ENCODE measurements at places on chromosomes 5 and 9.

DNA sequence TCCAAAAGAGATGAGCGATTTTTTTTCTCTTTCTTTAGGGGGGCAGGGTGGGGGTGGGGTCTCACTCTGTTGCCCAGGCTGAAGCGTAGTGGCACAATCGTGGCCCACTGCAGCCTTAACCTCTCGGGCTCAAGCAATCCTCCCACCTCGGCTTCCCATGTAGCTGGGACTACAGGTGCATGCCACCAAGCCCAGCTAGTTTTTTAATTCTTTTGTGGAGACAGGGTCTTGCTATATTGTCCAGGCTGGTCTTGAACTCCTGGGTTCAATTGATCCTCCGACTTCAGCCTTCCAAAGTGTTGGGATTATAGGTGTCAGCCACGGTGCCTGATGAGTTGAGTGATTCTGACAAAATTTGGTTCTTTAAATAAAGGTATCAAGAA, 127.0 kb downstream of the ARRDC3 start:
- DNase-seq = no peak

DNA sequence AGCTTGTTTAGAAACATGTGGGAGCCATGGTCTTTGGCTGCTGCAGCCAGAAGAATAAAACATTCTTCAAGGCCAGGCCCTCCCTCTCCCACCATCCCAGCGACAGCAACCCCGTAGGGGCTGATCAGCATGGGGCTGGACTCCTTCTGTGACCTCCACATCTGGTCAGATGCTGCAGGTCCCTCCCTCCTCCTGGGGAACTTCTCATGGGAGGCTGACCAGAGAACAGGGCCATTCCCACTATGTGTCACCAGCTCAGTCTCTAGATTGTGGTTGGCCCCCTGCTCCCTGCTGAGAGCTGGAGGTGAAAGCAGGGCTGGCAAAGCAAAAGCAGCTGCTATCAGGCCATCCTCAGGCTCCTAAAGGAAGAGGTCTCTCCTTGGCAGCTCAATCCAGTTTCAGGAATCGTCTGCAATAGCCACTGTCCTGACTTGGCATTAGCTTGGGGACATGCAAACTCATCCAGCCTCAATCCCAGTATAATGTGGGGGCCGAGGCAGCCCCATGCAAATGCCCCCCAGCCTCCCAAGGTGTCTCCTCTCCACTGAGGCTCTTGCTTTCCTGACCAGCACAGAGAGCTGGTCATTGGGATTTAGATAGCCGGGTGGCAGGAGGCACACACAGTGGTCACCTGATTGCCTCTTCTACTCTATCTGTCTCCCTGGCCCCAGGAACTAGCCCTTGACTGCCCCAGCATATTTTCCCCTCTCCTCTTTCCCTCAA, 81.5 kb downstream of the NRG2 start:
- no peak for DNase-seq

GRCh38 chr5:170923910-170924620, 62.2 kb downstream of the RANBP17 start:
- no peak for DNase-seq

DNA sequence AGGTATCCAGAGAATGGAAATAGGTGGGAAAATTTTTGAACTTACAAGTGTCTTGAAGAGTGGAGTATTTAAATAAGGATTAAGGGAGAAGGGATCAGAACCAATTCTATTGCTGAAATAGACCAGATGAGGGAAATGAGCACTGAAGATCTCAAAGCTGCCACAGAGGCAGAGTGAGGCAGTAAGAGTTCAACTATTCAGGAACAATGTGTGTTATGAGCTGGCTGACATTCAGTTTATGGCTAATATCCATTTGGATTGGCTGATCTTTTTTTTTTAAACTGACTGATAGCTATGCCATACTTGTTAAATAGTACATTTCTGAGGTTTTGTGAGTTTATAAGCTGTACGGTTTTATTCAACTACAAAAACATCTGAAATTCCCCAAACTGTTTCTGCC, 95.3 kb upstream of the GNA14 start:
- DNase-seq = no peak

GRCh38 chr9:68428481-68428880, 72.1 kb downstream of the PGM5 start:
- DNase-seq = no peak

DNA sequence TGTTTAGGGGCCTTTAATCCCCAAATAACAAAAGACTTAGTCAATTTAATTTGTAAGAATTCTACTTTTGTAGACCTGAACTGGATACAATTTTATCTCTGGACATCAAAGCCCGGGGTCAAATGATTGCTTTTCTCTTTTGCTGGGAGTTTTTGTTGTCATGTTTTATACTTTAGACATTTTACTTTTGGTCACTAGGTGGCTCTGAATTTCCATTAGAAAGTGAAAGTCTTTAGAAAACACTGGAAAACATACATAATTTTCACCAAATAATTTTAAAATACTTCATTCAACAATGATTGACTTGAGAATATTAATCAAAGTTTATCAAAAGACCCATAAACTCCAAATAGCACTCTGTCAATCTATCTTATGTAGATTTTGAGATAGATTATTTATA, 2.8 kb upstream of the PCA3 start:
- no peak for DNase-seq

- DNase-seq = peak; percentile 67
Observed at GRCh38 chr5:65925044-65925600, 1.3 kb upstream of the ERBIN start.

- no peak for DNase-seq
Observed at GRCh38 chr9:132014218-132014805, 65.4 kb downstream of the MED27 start.

- DNase-seq = peak; percentile 79
Observed at GRCh38 chr5:34001241-34001841, 6.5 kb downstream of the AMACR start.

GRCh38 chr9:6672118-6672517, 26.6 kb upstream of the GLDC start:
- no peak for DNase-seq

DNA sequence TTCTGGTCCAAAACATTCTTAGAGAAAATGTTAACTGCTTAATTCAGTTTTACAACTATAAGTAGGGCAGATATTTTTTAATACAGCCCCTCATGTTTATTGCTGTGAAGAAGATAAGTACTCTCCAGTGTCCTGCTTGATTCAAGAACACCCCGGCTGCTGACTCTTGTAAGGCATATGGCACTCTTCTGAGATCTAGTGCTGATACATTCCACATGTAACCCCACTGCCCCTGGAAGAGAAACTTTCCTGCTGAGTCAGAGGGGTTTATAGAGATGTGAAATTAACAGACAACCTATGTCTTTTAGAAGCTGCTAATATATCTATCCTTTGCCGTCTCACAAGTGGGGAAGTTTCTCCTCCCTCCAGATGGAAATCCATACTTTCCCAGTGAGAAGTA, 1.0 kb upstream of the MINAR2 start:
- no peak for DNase-seq

GRCh38 chr5:107794741-107795140, 124.0 kb upstream of the EFNA5 start:
- DNase-seq = peak; percentile 58

- peak; percentile 67 for DNase-seq
Observed at GRCh38 chr5:157575381-157576020, at the start of gene ADAM19. Gene ADAM19, minus strand, starts transcription at chr5:157575775. Its CDS starts 79 bp downstream, at chr5:157575696.

DNA sequence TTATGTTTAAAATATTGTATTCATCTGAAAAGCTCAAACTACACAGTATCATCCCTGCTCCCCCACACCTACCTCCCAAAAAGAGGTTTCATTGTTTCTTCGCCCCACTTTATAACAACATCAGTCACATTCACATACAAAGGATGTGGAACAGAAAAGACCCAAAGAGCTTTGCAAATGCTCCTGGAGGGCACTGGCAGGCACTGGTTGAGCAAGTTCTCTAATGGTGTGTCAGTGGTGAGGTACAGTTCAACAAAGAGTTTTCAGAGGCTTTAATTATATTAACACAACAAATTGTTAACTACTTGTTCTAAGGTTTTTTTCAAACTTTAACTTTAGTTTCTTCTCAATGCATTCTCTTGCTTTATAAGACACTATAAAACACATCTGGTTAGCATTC, 54.1 kb upstream of the ECM2 start:
- no peak for DNase-seq

GRCh38 chr5:3041001-3041400, 289.5 kb upstream of the IRX2 start:
- DNase-seq = no peak

DNA sequence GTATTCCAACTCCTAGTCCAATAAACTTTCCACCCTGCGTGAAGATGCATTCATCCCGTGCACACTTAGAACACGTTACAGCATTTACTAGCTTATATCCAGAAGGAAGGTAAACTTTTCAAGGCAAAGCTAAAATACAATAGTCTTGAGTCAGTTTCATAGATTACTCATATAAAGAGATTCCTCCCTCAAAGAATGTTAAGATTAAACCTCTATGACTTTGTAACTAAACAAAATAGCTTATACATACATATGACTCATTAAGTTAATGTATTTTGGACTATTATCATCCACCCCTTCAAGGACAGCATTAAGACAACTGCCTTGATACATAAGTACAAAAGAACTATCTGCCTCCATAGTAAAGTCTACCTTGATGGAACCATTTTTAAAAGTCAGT, 36.1 kb downstream of the TLE1 start:
- no peak for DNase-seq

GRCh38 chr5:85334-85995, 6.5 kb upstream of the PLEKHG4B start:
- no peak for DNase-seq

DNA sequence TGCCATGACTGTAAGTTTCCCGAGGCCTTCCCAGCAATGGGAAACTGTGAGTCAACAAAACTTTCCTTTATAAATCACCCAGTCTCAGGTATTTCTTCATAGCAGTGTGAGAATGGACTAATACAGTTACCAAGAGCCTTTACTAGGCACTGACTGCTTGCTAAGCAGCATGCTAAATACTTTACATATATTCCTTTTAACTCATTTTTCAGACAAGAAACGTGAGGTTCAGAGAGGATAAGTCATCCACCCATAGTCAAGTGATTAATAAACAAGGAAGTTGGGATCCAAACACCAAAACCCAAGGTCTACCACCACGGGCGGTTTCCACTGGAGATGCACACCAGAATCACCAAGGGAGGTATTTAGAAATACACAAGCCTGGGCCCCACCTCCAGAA, 50.8 kb downstream of the GABBR2 start:
- DNase-seq = no peak

GRCh38 chr9:96494215-96494800, 44.3 kb downstream of the HABP4 start:
- no peak for DNase-seq

GRCh38 chr9:134174073-134174449, 9.7 kb upstream of the RNU6ATAC start:
- no peak for DNase-seq

DNA sequence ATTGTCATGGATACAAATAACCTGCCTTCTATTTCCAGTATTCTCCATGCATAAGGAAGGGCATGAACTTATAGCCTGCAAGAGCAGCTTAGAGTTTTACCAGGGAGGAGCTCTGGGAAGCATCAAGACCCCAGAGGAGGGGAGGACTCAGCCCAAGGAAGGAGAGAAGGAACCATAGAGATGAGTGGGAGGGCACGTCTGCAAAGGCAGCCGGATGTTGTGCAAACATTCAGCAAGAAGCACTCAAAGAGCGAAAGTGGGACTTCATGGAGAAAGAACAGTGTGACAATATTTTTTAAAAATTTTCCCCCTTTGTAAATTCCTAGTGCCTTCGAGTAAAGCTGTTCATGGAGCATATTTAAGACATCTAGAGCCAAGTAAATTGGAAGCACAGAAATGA, 270.1 kb upstream of the PTGER4 start:
- DNase-seq = no peak

GRCh38 chr5:83509540-83509939, 38.0 kb downstream of the VCAN start:
- no peak for DNase-seq

All from NCI-H82 (cell line).